Epithelial cell of alveolus of lung (primary cell): ENCODE measurements at places on chromosomes 16 and 17. TPM values are rescaled to one million over a fixed set of nuclear protein-coding genes. Genes with fewer than 3 reads are reported as not detected.

The TM4SF5 gene
- not detected in 2 replicates for total RNA-seq

The CRYM gene
- total RNA-seq, result not detected in 2 replicates

The TBC1D28 gene
- not detected in 2 replicates for total RNA-seq

The CTRB2 gene
- total RNA-seq, result not detected in 2 replicates
